Brain (organoid and tissue), 16 donors: ENCODE measurements at places on chromosomes 7 and 10.

DNA sequence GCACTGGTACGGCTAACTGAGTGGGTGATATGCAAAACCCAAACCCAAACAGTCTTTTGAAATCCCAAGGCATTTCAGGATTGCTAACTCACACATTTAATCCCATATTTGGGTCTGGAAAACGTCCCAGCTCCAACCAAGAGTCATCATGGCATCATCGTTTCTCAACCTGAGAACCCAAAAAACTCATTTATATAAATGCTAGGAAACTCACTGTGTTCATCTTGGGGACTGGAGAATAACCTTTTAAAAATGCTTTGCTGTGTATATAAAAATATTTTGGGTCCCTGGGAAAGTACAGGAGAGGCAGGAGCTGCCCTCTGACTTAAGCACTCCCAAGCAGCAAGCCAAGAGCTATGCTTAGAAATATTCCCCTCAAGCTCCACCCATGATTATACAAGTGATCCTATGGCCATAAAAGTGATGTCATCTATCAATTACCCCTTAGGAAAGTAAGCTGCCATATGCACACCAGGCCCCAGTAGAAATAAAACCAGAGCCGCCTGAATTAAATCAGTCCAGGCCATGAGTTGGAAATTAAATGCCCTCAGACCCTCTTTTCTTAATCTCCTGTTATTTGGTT lies 352.1 kb downstream of the FRMD4A start:
- DNase-seq = no peak

GRCh38 chr10:62903828-62904227 lies 87.7 kb upstream of the EGR2 start:
- DNase-seq = no peak

DNA sequence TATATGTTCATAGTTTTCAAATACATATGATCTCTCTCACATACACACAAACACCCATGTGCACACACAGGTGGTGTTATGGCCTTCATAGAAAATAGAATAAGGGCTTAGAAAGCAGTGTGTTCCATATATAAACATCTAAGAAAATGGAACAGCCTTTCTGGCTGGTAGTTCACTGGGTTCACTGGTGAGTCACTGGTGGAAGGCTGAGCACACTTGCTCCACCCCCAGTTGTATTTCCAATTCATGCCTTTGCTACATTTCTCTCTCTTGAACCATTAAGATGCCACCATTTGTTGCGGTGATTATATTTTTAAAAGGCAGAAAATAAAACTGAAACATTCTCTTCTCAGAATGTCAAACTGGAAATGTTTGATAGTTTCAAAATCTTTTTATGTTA lies 252.1 kb downstream of the GLI3 start:
- no peak for DNase-seq

DNA sequence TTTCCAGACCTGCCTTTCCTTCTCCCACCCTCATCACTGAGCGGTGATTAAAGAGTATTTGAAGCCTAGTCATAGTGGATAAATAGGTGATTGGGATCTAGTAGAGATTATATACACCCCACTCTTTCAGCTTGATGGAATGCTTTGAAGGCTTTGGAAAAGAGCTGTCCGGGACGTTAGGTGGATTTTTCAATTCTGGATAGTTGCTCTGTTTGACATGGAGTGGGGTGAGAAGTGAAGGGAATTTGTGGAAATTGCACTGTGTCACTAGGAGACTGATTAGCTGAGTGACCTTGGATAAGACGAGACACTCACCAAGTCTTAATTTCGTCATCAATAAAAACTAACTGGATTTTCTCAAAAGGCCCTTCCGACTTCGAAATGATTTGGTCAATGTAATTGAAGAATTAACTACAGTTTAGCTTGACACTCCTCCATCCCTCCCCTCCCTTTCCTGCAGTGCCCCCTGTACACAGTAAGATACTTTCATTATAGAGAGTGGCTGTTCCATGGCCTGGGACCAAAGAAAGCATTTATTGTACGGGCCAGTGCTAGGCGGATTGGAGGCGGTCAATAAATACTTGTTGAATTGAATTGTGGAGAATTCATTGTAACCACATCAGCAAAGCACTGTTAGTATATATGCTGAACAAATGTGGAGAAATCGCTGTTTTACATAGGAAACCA lies 962 bp downstream of the ZKSCAN1 start:
- peak; percentile 26 for DNase-seq

- no peak for DNase-seq
These were observed 27.9 kb downstream of the PON3 start for GRCh38 chr7:95368235-95368634.

GRCh38 chr7:78635026-78635793 lies 818.3 kb downstream of the MAGI2 start:
- DNase-seq = peak; percentile 72
